ENCODE measurements at places on chromosomes 2 and 18.

DNA sequence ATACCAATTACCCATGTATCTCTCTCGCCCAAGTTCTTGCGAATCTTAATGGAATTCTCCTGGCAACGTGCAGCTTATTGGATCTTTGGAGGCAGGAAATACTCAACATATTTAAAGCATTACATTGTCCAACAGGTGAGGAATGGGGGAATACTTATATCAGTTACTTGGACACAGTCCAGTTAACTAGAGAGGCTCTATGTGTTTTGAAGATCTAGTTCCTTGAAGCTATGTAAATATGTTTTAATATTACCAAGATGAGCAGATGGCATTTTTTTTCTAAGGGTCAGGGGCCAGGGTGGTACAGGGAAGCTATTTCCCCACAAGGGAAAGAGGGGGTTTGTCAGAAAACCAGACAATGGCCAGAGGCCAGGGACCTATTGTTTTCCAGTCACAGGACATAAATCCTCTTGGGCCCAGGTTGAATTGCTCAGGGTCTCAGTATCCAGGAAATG lies 26.8 kb upstream of the MC5R start:
- no peak for DNase-seq

GRCh38 chr2:44273596-44273995 lies 1.7 kb upstream of the SLC3A1 start:
- DNase-seq = no peak

- no peak for DNase-seq
These were observed 78.1 kb upstream of the KIF5C start for GRCh38 chr2:148796735-148797512.

GRCh38 chr2:241540771-241541561 lies 17.6 kb upstream of the BOK start:
- no peak for DNase-seq

- DNase-seq = no peak
These were observed 611.6 kb upstream of the SALL3 start for GRCh38 chr18:78367996-78368395.

DNA sequence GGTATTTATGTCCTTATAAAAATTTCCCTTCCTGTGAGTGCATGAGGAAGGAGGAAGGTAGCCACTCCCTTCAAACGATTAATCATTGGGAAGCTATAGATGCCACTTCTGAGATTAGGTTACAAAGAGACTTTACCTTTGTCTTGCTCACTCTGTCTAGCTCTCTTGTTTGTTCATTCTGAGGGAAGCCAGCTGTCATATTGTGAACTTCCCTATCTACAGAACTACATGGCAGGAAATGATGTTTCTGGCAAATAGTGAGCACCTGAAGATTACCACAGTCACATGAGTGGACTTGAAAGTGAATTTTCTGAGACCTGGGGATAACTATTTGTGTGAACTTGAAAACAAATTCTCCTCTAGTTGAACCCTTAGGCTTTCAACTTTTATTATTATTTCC lies 776.8 kb downstream of the CCDC85A start:
- no peak for DNase-seq

DNA sequence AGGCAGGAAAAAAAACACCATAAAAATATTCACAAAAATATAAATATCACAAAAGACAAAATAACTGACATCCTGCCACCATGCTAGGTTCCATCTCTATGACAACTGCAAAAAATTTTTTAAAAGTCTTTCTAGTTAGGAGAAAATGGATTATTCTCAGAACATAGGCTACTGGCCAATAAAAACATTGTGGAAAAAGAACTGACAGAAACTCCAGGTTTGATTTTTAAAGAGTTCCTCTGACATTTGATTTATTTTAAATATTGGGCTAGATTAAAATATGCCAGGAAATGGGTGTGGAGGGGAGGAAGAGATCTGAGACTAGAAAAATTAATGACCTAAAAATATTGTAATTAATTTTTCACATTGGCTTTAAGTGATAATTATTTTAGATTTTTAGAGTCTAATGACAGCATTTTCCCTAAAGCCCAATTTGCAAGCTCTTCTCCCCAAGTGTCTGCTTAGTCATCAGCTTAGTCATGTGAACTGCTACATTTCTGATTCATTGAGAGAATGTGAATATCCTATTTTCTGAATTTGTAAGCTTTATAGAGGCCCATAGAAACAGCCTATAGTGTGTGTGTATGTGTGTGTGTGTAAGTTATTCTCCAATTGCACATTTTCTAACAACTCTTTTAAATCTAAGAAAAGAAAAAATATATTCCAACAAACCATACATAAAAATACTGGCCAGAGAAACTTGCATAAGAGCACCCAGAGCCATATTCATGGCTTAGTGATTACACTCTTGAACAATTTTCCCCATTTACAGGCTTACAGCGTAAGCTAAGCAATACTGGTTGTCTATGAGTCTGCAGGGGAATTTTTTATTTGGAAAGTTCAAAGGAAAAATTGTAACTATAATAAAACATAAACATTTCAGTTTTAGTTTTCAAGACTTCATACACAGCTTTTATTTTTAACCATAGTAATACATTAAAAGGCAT lies 48.4 kb downstream of the TMEFF2 start:
- DNase-seq = no peak
